ENCODE measurements at places on chromosomes 4 and X.

DNA sequence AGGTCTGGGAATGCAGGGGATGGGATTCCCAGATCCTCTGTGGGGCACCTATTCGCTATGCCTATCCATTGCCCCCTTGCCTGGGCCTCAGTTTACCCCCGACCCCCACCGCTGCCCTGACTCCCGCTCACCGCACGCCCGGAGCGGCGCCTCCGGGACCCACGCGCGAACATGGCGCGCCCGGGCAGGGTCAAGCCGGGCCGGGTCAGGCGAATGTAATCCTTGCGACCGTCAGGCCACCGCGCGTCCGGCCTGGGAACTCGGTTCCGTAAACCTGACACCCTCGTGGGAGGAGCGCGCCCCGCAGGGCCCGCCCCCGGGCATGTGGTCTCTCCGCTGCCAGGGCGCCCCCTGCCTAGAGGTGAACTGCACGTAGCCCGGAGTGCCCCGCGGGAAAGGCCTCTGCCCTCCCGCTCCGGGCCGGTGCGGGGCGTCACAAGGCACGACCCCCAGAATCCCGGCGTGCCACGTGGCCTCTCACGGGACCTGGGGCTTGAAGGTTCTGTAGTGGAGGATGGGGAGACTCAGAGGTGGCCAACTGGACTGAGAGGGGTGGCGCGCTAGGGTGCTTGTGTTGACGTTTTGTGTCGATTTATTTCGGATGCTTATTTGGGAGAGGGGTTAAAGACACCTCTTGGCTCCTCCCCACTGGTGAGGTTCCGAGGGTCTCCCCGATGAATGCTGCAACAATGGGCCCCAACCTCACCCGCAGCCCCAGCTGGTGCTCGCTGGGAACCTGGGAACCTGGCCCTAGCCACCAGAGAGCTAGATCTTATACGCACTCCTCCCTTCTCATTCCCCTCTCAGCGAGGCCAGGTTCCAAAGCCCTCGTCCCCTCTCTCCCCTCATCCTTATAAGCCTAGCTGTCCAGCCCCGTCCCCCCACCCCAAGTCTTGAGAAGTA, at the start of gene PRICKLE3:
PRICKLE3 (minus strand) TSS at position 249 of the 903 bp plus-strand sequence; CDS start at position 173, 76 bp downstream.
- no peak for DNase-seq

DNA sequence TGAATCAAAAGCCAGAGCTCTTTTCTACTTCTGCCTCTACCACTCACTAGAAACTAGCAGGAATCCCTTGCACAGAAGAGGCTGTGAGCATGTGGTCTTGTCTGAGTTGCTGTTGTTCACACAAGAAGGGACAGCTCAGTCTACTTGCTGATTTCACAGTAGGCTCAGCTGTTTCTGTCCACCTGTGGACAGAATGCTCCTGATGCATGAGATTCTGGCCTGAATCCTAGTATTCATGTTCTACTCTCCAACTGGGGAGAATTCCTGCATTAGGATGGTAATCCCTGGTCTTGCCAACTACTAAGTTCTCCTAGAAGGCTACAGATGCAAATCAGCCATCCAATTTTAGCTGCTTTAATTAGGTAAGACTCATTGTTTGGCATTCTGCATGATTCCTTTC, 112.8 kb downstream of the PPA2 start:
- DNase-seq, result no peak

DNA sequence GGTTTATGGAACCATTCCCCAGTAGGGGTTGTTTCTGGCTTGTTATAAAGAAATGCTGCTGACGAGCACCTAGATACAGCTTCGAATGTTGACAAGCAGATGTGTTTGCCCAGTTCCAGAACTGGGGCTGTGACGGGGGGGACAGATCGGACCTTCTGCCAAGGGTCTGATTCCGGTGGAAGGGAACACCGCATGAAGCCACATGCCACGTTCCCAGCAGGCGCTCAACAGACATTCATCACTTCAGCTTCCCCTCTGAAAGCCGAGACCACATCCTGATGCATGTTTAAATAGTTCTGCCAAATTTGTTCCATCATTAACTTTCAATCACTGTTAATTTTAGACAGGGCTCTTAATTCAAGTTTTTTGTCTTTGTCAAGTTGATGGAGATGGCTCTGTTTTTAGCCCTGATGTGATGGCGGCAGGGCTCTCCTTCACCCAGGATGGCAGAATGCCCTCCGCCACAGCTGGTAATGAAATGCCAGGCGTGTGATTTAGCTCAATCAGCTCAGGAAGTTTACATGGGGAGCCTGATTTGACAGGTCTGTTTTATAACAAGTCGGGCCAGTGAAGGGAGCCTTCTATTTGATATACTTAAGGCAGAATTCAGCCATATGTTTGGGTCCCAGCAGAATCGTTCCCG, 57.4 kb downstream of the PSAPL1 start:
- DNase-seq, result no peak

- DNase-seq, result no peak
These were observed 483.4 kb downstream of the RPA4 start for GRCh38 chrX:97367125-97367524.

DNA sequence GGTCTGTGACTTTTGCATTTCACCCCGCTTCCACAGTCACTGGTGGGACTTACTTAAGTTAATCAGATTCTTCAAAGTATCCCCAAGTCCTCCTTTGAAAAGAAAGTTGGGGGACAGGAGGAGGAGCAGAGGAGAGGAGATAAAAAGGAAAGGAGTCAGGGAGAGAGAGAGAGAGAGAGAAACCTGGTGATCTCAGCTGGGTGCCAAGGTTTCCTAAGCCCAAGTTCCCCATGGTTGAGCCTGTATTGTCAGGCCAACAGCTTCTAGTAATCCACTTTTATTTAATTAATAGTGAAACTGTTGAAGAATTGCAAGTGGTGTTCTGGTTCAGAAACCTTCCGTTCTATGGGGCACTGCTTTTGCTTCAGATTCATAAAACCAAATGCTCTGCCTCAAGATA, 91.6 kb downstream of the AR start:
- DNase-seq, result no peak

- no peak for DNase-seq
These were observed 68.3 kb upstream of the RBPJ start for GRCh38 chr4:26252349-26253025.

- no peak for DNase-seq
These were observed 1405.0 kb upstream of the IGFBP7 start for GRCh38 chr4:58515226-58515625.

DNA sequence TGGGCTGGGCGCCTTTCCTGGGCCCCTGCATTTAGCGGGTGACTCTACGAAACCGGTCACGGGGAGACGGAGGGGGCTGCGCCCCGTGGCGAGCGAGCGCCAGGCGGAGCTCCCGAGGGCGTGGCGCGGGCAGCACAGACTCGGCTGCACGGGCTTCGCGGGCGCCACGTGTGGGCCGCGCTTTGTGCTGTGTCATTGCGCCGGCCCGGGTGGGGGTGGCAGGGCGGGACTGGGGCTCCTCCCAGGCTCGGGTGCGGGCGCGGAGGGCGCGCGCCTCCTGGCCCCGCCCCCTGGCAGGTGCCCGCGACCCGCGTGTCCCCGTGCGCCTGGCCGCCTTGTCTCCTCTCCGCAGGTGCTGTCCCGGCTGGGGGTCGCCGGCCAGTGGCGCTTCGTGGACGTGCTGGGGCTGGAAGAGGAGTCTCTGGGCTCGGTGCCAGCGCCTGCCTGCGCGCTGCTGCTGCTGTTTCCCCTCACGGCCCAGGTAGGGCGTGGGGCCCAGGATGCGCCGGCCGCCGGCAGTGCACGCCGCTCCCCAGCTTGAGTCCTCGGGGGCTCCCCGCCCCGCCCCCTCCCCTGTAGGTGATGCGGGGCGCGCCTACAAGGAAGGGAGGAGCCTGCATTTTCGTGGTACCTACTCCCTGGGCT, 651 bp downstream of the UCHL1 start:
- peak; percentile 14 for DNase-seq

- no peak for DNase-seq
These were observed 24.8 kb downstream of the MRFAP1 start for GRCh38 chr4:6665320-6665654.

DNA sequence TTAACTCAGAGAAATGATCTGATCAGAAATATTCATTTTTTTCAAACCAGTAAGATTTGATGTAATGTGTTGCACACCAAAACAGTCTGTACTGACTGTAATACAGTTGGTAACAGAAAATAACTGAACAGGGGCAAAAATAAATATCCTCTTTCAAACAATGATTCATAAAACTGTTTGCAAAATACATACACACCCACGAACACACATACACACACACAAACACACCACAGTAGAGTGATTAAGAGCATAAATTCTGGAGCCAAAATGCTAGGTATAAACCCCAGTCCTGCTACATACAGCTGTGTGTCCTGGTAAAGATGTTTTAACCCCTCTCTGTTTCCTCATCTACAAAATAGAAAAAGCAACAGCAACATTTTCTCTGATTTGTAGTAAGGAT, 376.6 kb downstream of the PDGFC start:
- DNase-seq, result no peak

GRCh38 chr4:112975567-112976355, 73.7 kb upstream of the ANK2 start:
- DNase-seq, result no peak
